ENCODE measurements at places on chromosomes 1 and 21.

GRCh38 chr1:23367451-23367790, 2.2 kb downstream of the ZNF436 start:
- DNase-seq: no peak

DNA sequence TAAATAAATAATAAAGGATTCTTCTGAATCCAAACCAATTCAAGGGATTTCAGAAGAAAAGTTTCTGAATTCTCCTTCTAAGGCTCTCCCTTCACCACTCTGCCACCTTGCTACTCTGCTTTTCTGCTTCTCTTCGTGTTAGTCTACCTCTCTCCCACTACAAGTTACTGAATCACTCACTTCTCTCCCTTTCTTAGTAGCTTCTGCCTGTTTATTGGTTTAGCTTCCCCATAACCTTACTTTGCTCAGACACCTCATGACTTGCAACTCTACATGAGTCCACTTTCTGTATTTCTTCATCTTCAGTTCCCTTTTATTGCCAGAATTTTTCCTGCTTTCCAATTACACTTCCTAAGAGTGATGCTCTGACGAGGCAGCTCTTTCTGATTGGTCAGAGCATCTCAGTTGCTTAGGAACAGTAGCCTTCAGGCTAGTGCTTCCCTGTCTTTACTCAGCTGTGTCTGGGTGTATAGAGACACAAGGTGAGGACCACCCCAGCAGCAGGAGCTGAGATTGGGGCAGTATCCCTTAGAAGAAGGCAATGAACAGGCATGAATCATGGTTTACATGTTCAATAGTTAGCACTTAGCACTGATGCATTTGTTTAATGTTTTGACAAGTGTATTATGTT, 144.6 kb downstream of the SLC30A10 start:
- no peak for DNase-seq

DNA sequence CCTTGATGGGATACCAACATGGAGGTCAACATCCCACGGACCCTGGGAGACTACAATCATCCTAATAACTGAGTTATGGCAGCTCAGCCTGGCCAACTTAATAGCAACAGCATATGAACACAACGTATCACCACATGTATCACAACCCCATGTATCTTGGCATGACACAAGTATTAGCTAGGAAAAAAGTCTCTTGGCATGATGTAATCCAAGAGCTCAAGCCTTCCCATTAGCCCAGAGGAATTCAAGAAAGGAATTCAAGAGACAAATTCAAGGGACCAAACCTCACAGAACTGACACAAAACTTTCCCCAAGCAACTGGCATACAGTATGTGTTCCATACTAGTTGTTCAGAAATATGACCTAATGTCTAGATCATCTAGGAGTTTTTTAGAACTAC, 100.9 kb upstream of the HMGB4 start:
- no peak for DNase-seq

- DNase-seq: no peak
Measured at GRCh38 chr1:230157420-230158390, 90.7 kb downstream of the GALNT2 start.

DNA sequence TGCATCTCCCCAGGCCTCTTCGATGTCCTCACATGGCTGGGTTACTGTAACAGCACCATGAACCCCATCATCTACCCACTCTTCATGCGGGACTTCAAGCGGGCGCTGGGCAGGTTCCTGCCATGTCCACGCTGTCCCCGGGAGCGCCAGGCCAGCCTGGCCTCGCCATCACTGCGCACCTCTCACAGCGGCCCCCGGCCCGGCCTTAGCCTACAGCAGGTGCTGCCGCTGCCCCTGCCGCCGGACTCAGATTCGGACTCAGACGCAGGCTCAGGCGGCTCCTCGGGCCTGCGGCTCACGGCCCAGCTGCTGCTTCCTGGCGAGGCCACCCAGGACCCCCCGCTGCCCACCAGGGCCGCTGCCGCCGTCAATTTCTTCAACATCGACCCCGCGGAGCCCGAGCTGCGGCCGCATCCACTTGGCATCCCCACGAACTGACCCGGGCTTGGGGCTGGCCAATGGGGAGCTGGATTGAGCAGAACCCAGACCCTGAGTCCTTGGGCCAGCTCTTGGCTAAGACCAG, 14.3 kb downstream of the HTR6 start:
- no peak for DNase-seq

DNA sequence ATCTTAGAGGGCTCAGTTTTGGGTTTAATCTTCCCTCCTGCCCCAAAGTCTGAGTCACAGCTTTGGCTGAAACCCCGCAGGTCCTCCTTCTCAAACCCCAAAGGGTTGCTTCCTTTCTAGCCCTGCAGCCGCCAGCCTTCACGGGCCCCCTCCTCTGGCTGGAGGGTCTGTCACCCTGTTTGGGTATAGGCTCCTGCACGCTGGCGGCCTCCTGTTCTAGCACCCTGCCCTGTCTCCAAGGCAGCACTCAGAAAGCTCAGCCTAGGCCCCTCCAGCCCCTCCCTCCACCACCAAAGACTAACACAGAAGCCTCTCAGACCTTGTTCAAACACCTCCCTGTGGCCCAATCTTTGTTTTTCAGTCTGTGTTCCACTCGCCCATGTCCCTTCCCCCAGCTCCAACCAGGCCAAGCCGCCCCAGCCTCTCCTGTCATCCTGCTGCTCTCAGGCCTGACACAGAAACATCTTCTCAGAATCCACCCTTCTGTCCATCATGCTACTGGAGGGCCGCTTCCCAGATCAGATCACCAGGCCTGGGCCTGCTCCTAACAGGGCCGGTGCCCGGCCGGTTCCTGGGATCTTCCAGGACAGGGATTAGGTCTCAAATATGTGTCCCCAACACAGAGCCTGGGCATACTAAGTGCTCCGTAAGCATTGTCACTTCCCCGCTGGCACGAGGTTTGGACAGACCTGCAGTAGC, 35.6 kb downstream of the HTR6 start:
- no peak for DNase-seq

- no peak for DNase-seq
Measured at GRCh38 chr1:59685666-59686065, 129.1 kb upstream of the HOOK1 start.

- no peak for DNase-seq
Measured at GRCh38 chr1:158155673-158156072, 25.0 kb upstream of the CD1D start.

- no peak for DNase-seq
Measured at GRCh38 chr1:62423580-62424242, 13.1 kb upstream of the USP1 start.

DNA sequence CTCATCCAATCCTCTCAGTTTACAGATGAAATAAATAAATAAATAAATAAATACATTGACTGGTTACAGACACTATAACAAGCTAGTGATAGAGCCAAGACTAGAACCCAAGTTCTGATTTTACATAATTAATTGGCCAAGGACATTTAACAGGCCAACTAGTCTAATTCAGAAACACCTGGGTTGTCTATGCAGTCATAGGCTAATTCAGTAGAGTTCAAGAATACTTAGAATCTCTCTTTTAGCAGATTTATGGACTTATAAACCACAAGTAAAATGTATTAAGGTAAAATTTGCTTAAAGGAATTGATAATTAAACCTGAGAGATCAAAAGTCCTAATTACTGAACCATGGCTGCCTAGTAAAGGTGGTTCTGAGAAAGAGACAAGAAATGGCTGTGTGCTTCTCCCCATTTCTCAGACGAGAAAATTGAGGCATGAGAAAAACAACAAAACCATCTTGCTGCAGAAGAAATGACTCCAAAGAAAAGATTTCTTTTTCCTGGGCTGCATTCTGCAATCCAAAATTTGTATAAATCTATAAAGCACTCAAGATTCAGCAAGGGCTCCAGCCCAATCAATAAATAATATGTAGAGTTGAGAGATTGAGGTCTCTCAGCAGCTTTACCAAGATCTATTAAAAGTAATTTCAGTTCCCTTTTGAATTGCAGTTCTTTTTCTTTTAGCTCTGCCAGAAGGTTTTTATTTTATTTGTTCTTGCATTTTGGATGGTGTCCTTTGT, 98.3 kb downstream of the DUSP10 start:
- no peak for DNase-seq

Data from omental fat pad (tissue), 4 donors.